ENCODE measurements at places on chromosomes 2 and 18.

DNA sequence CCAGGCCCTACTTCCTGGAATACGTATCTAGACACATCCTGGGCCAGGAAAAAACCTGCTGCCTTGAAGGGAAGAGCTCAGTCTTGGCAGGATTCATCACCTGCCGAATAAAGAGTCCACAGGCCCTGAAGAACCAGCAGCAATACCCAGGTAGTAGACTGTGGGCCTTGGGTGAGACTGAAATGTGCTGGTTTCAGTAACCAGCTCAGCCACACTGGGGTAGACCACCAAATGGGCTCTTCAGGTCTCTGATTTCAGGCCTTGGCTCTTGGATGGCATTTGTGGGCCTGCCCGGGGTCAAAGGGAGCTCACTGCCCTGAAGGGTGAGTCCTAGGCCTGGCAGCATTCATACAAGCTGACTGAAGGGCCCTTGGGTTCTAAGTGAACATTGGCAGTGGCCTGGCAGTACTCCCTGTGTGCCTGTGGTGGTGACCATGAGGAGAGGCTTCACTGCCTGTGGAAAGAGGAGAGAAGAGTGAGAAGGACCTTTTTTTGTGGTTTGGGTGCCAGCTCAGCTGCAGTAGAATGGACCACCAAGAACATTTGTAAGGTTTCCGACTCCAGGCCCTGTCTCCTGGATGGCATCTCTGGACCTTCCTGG, 175.1 kb downstream of the ANKRD30B start:
- no peak for DNase-seq

- DNase-seq, result no peak
Observed at GRCh38 chr2:135817951-135818350, 19.0 kb downstream of the LCT start.

- DNase-seq, result no peak
Observed at GRCh38 chr2:185502351-185502750, 236.3 kb upstream of the FSIP2 start.

GRCh38 chr2:241265506-241265905, 50.0 kb downstream of the HDLBP start:
- DNase-seq, result no peak

DNA sequence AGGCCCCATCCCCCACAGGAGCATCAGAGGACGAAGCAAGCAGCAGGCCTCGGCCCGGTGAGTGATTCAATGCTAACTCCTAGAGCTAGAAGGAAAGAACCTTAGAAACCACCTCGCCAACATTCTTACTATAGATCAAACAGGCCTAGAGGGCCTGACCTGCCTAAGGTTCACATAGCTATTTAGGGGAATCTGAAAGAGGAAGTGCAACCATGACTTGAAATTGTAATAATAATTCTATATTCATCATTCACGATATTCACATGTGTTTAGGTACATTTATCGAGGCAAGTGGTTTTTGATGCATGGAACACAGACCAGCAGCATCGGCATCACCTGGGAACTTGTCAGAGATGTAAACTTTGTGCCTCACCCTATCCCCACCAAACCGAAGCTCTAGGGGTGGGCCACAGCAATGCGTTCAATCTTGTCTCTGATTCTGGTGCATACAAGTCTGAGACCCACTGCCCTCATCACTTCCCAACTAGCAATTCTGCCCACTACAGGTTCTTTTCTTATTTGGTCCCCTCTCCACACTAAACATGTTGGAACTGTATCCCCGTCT, 78.0 kb upstream of the DNMT3A start:
- DNase-seq, result no peak

GRCh38 chr2:168626647-168627046, 170.6 kb downstream of the CERS6 start:
- DNase-seq, result no peak

GRCh38 chr2:241465543-241465942, 42.8 kb downstream of the STK25 start:
- DNase-seq, result no peak

DNA sequence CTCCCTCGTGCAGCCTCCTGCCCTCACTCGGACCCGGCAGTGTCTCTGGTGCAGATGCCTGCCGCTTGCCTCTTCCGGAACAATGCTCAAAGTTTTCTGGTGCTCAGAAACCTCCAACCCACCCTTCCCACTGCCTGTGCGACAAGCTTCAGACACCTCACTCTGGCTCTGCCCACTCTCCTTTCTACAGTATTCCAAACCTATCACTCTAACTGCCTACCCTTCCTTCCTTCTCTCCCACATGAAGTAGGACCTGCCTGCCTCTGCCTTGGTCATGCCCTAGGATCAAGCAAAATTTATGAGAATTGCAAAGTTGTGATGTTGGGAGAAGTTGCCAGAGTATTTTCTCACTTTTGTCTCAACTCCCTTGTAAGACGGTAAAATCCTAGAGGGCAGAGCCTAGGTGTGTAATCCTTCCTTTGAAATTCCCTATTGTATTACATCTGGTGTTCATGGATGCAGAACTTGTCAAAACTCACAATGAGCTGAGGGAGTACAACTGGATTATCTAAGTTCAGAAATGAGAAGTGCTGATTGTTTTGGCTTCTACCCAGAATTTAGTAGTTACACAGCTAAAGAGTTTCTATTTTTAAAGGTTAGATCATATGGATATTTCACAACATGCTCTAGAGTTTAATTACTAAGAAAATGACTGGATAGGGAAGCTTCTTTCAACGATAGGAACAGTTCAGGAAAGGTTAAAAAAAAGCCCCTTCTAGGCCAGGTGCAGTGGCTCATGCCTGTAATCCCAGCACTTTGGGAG, 7.2 kb downstream of the NPC1 start:
- no peak for DNase-seq

- no peak for DNase-seq
Observed at GRCh38 chr2:164606557-164606956, 14.7 kb downstream of the GRB14 start.

GRCh38 chr2:173680574-173680973, 284.6 kb downstream of the SP3 start:
- no peak for DNase-seq

DNA sequence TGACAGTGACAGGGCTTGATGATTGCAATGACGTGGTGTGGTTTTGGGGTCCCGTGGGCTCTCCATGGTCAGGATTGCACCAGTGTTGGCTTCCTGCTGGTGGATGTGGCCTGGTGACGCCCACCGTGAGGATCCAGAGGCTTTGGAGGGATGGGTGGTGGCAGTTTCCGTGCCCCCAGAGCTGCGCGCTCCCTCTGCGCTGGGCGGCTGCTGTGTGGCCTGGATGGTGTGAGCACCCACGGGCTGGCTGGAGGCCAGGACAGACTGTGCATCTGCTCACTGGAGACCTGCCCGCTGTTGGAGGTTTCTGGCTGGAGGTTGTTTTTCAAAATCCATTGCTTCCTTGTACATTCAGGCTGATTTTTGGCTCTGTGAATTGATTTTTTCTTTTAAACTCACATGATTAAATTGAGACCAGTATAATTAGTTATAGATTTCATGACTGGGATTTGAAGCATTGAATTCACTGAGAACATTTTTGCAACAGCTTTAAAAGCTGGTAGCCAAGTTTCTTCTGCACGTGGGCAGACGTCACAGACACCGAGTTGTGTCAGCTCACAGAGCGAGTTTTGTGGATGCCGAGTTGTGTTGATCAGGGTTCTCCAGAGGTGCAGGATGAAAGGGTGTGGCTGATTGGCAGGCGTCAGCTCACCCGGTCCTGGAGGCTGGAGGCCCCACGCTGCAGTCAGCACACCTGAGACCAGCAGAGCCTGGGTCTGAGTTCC, 72.7 kb downstream of the KCNG2 start:
- no peak for DNase-seq

GRCh38 chr2:230908595-230909191, 16.3 kb downstream of the GPR55 start:
- DNase-seq, result no peak

DNA sequence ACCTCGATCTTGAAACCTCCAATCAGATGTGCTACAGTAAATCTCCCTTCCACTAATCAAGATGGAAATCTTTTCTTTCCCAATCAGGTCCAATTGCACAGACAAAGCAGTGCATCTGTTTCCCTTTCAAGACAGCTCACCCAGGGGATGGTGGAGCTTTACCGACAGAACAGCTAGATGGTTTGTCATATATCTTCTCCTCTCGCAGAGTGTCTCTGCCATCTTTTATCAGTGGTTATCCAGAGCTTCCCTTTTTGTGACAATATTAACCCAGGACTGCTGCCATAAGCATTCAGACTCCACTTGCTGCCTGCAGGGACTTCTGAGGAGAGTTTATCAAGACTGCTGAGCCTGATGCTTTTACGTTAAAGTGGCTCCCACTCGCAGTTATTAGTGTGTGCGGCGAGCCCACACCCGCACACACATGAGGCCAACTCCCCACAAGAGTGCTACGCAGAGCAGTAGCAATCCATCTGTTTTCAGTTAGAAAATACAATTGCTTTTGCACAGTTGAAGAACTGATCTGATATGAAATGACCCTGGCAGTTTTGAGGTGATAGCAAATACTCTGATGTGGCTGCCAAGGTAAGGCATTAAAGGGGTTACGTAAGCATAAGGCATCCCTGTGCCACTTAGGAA, 398.9 kb downstream of the NCKAP5 start:
- DNase-seq, result no peak

GRCh38 chr2:131016826-131017741, 76.2 kb downstream of the FAM168B start:
- no peak for DNase-seq

DNA sequence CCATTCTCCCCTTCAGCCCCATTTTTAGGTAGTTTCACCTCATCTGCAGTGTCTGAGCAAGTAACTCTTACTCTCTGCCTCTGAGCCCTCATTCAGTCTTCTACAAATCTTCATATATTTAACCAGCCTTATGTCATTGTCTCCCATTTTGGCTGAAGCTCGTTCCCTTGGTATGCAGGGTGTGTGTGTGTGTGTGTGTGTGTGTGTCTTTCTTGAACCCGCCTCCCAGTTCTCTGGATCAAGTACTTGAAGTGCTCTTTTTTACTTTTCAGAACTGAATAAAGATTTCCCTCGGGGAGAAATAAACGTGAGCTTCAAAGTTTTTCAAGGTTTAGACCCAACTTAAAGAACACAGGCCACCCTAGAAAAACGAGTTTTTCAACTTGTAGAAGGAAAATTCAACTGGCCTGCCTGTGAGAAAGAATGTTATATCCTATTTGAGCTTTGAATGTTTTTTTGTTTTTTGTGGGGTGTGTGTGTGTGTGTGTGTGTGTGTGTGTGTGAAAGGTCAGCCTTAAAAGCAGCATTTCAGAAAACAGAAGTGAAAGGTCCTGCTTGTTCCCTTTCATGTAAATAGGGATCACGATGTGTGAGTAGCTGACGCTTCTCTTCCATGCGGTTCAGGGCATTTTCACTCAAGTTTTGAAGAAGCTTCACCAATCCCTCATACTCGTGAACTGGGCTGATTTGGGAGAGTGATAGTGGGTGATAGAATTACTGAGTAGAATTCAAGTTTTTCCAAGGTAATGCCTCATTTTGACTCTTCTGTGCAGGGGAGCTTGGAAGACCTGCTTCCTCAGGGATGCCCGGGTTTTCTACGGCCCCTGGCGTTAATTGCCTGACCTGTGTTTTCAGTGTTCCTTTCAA, 50.6 kb upstream of the EML6 start:
- DNase-seq, result no peak

GRCh38 chr2:97766567-97766966, 53.2 kb downstream of the ZAP70 start:
- DNase-seq, result no peak

GRCh38 chr2:27298391-27299080, 9.7 kb downstream of the UCN start:
- DNase-seq, result no peak

DNA sequence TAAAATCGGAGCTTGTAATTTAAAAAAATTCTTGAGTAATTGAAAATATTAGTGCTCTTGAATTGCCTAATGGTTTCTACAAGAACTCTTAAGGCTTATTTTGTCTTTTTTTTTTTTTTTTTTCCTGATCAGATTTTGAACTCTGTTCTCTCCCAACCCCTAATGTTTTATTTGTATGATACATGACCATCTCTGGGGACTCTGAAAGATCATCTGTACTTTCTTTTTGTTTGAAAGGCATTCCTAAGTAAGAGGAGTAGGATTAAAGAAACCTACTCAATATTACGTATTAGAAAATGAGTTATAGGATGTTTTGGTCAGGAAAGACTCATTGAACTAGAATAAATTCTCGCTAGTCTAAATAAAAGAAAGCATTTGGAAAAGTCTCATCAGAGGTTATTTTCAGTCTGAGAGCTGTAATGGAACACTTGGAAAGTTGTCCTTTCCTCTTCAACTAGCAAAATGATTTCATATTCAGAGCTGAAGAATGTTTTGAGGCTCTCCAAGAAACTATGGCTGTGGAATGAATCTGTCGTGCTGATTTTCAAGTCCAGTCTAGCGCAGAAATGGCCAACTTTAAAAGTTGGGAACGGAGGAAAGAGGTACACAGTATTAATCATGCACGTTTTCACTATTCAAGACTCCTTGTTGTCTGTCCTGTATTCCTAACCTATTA, 182.7 kb downstream of the PRPF40A start:
- DNase-seq, result no peak

- no peak for DNase-seq
Observed at GRCh38 chr2:227713291-227713690, 4.5 kb downstream of the SLC19A3 start.

Data from stimulated activated CD4-positive, alpha-beta T cell treated with anti-CD3 and anti-CD28 coated beads, Interleukin-1b, Interleukin-23, amount 100 ng/mL, for 24 hours (primary cell).